Stimulated activated CD8-positive, alpha-beta memory T cell treated with anti-CD3 and anti-CD28 coated beads, Interleukin-15, amount 100 ng/mL, for 24 hours (primary cell): ENCODE measurements at places on chromosomes 2 and 18.

DNA sequence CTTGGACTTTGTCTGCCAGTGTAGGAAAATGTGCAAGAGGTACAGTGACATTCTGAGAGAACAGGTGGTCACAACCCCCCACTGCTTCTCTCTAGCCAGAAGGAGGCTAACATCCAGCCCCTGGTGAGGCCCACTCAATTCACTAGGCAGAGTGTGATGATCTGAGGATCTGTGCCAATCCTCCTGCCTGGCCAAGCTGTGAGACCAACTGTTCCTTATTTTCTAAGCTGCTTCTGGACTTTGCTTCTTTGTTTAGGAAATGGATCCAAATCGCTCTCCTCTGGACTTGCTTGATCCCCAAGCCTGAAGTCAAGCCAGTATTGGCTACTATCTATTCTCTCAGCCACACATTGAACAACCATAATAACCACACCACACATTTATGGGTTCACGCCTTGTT is 202.8 kb downstream of the PIK3C3 start:
- DNase-seq = no peak

DNA sequence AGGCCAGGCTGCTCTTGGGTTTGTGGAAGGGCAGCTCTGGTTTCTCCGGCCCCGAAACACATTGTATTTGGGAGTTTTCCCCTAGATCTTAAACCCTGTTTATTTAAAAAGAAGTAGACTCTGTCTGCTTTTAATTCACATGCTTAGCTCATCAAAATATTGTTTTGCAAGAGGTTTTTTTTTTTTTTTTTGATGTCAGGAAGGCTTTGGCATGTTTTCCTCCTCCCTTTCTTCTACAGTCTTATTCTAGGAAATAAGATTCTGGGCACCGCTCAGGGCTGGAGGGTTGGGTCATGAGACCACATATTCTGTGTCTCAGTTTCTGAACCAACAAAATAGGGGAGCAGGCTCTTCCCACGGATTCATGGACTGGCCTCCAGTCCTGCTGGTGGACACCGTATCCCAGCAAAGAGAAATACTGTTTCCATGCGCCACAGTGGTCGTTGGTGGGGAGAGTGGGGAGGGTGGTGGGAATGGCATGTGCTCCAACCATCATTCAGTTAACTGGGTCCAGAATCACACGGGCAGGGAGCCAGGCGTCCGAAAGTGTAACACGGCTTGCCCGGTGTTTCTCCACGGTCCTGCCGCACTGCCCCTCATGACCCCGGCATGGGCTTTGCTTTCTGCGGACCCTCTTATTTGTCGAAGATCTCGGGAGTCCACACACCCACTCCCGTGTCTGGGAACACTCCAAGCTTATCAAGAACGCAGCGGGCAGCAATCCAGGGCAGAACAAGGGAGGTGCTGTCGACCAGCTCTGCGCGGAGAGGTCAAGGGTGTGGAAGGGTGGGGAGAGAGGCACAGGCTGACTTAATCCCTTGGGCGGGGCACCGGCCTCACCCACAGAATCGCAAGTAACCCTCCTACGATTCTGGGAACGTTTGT is 176.7 kb downstream of the GLI2 start:
- no peak for DNase-seq

GRCh38 chr18:68041327-68041726 is 524.8 kb upstream of the DSEL start:
- no peak for DNase-seq

GRCh38 chr2:112137516-112138158 is 548 bp upstream of the FBLN7 start:
- DNase-seq = no peak
